Left lung (tissue), 14 donors: ENCODE measurements at places on chromosomes 4 and X.

DNA sequence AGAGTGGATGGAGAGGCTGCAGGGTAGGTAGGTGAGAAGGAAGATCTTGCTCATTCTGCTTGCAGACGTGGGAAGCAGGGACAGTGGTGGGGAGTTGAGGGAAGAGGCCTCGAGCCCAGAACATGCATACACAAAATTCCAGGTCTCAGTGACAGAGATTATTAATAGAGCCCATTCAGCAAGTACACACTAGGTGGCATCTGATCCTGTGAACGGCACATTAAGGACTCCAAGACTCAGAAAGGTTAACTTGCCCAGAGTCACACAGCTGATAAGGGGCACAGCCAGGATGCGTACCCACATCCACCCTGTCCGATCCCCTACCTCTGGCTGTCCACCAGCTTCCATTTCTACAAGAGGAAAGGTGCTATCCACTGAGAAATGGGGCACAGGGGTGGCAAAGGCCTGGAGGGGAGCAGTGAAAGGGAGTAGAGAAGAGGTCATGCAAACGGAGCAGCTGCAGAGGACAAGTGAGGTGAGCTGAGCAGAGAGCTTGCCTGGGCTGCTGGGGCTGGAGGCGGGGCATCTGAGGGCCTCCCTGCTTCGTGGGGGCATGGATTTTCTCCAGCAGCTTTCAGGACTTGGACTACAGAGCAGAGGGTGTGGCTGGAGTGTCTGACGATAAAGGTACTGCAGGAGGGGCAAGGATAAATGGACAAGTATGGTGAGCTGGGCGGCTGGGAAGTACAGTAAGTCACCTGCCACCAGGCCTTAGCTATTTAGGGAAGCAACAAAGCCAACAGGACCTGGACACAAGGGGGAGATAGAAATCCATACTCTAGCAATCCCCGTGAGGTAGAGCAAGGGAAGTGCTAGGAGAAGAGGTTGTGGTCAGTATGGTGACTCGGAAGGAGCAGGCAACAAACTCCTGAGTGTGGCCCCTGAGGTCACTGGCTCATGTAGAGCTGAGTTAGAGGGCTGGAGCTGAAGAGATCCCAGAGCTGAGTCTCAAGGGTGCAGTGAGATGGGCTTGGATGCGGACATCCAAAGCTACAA is 11.2 kb downstream of the IDS start:
- DNase-seq: peak; percentile 47
- peaks cover 100% of the 10 kb centered on the region for H3K36me3 ChIP-seq
- H3K4me1 ChIP-seq: no peaks in the 10 kb centered on the region
- H3K4me3 ChIP-seq: no peak overlapping the region

DNA sequence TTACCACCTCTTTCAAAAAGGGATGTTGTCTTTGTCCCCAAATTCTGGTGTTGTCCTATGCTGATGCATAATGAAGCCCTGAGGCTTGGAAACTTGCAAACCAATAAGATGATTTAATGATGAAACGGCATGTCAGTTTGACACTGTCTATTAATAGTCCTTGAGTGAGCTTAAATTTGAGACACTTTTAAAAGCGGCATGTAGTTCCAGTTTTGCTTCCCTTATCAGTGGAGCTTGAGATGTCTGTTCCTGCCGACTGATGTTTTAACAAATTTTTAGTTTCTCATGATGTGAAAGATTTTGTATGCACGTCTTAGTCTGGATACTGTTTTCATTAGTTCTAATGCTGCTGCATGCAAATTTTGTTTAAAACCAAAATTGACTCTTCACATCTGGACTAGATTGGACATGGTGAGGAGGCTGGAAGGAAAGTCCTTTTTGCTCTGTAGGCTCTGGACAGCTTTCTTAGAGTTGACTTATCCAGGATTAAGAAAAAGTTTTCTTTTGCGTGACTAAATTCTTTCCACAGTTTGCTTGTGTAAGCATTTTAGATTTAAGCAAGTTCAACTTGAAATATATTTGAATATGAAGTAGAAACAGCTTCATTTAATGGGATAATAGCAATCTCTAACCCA is 11.7 kb downstream of the C1GALT1C1 start:
- H3K27ac ChIP-seq: no peak overlapping the region
- no peak overlapping the region for H3K4me3 ChIP-seq
- DNase-seq: no peak
- H3K36me3 ChIP-seq: peaks cover 15% of the 10 kb centered on the region

DNA sequence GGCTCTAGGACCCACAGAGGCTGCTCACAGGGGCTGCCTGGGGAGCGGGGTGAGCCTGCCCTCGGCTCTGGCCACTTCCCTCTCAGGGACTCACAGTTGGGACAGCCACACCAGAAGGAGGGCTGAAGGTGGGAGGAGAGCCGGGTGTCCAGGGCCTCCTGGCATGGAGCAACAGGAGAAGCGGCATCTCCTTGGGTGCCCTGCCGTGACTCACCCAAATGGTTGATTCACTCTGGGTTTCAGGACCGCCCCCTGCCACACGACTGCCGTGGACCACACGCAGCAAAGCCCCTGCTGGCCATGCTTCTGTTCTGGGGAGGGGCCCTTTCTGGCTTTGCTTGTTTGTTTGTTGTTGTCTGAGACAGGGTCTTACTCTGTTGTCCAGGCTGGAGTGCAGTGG is 86.0 kb upstream of the AFAP1 start:
- H3K4me1 ChIP-seq: no peaks in the 10 kb centered on the region
- DNase-seq: no peak
- H3K4me3 ChIP-seq: no peak overlapping the region
- H3K36me3 ChIP-seq: no peaks in the 10 kb centered on the region

DNA sequence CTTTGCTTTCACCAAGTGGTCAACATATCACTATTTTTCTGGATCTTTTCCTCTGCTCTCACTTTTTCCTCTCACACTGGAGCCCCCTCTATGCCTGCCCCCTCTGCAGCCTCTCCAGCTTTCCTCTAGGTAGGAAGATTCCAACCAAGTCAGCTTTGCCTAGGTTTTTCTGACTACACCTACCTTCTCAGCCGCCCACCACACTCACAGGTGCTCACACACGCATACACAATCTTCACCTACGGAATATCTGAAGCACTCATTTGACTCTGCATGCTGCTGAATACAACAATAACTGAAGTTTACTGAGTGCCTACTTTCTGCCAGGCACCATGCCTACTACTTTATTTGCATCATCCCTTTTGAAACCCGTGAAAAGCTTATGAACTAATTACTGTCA is 328.0 kb downstream of the PPP3CA start:
- no peaks in the 10 kb centered on the region for H3K27me3 ChIP-seq
- peaks cover 13% of the 10 kb centered on the region for H3K4me1 ChIP-seq
- no peaks in the 10 kb centered on the region for H3K36me3 ChIP-seq
- H3K27ac ChIP-seq: no peak overlapping the region
- no peak for DNase-seq
- H3K4me3 ChIP-seq: no peak overlapping the region

DNA sequence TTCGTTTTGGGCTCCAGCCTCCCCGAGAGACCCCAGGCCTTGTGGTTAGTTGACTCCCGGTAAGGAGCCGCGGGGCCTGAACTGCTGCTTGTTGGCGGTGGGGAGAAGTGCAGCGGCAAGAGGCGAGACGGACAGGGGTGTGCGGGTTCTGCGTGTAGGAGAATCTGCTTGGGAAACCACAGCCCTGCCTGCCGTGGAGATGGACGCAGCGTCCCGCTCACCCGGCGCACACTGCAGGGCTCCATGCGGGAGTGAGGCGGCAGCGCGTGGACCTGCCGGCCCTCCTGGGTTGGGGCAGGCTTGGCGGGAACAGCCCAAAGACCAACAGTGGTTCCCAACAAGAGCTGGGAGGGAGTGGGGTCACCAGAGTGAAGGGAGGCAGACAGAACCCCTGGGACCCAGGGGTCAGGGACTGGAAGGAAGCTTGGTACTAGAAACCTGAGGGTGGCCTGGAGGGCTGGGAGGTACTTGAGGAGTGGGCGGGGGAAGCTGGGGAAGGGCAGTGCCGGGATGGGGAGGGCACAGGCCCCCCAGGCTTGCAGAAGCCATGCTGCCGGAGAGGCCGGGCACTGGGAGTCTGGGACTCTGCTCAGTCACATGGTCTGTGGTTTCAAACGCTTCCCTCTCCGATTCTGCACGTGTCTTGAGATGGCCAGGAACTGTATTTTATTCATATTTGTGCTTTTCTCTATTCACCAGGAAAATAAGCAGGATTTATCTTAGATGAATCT is 70.8 kb downstream of the RGS12 start:
- no peak for DNase-seq
- no peaks in the 10 kb centered on the region for H3K27me3 ChIP-seq
- peaks cover 2% of the 10 kb centered on the region for H3K4me1 ChIP-seq
- no peaks in the 10 kb centered on the region for H3K36me3 ChIP-seq
- no peak overlapping the region for H3K4me3 ChIP-seq
- no peak overlapping the region for H3K27ac ChIP-seq

DNA sequence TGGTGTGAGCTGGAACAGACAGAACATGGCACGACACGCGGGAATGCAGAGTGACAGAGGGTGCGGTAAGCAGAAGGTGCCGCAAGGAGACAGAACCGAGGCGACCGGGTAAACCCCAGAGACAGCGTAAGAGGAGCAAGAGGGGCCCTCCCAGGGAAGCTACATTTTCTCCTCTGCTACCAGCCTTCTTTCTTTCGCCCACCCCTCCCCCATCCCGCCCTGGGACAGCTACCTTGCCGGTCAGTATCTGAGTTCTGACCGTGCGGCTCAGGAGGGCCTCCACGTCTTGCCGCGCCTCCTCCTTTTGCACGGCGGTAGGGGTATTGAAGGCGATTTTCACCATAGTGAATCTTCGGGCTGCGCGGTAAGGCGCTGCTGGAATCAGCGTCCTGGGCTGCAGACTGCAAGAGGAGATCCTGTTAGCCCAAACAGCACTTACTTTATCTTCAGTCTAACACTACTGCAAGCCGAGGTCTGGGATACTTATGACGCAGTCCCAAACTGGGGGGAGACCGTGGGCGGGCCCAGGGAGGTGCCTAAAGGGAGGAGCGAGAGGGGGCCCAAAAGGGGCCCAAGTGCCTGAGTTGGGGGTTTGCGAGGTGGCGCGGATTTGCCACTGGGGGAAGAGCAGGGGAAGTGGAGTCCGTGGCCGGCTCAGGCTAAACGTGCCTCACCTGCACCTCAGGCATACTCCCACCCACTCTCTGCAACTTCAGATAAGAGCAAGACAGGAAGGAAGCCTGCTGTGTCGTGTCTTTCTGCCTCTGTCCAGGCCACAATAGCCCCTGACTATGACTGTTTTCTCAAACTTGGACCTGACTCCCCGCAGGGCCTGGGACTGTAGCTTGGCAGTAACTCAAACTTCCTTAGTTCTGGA is at the start of gene ITM2A:
Gene ITM2A, minus strand, starts transcription at position 462 of the 877 bp plus-strand sequence. Its CDS starts 119 bp downstream, at position 343.
- H3K4me1 ChIP-seq: no peaks in the 10 kb centered on the region
- peak; percentile 34 for DNase-seq
- no peaks in the 10 kb centered on the region for H3K36me3 ChIP-seq
- no peaks in the 10 kb centered on the region for H3K27me3 ChIP-seq
- H3K4me3 ChIP-seq: peak within 1 kb of the TSS; percentile 34

DNA sequence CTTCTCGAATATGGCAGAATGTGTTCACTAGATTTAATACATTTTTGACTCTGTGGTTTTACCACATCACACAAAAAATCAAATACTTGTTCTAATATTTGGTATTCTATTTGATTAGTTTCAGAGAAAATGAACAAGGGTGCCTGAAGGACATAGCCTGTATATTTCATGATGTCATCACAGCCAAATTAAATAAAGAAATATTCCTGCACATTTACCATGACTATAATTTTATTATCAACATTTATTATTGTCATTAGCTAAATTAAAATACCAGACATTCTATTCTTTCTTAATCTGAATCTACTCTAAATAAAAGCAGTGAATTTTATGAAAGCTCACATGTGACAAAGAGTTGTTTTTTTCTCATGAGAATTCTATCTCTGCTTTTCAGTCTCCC is 980.5 kb downstream of the PCDH18 start:
- H3K4me3 ChIP-seq: no peak overlapping the region
- no peak overlapping the region for H3K27ac ChIP-seq
- no peaks in the 10 kb centered on the region for H3K27me3 ChIP-seq
- no peak for DNase-seq
- H3K4me1 ChIP-seq: no peaks in the 10 kb centered on the region
- no peaks in the 10 kb centered on the region for H3K36me3 ChIP-seq

GRCh38 chr4:56649445-56650261 is 31.4 kb downstream of the HOPX start:
- H3K27ac ChIP-seq: no peak overlapping the region
- peaks cover 3% of the 10 kb centered on the region for H3K4me1 ChIP-seq
- H3K36me3 ChIP-seq: peaks cover 26% of the 10 kb centered on the region
- H3K4me3 ChIP-seq: no peak overlapping the region
- H3K27me3 ChIP-seq: peaks cover 8% of the 10 kb centered on the region
- DNase-seq: no peak

GRCh38 chrX:6758234-6758633 is 223.3 kb upstream of the VCX3A start:
- no peaks in the 10 kb centered on the region for H3K4me1 ChIP-seq
- H3K4me3 ChIP-seq: no peak overlapping the region
- no peaks in the 10 kb centered on the region for H3K36me3 ChIP-seq
- no peaks in the 10 kb centered on the region for H3K27me3 ChIP-seq

- H3K27me3 ChIP-seq: no peaks in the 10 kb centered on the region
- H3K4me3 ChIP-seq: no peak overlapping the region
- no peak overlapping the region for H3K27ac ChIP-seq
- H3K4me1 ChIP-seq: no peaks in the 10 kb centered on the region
- no peak for DNase-seq
- H3K36me3 ChIP-seq: no peaks in the 10 kb centered on the region
Observed at GRCh38 chr4:185666156-185666555, 130.8 kb upstream of the PDLIM3 start.

DNA sequence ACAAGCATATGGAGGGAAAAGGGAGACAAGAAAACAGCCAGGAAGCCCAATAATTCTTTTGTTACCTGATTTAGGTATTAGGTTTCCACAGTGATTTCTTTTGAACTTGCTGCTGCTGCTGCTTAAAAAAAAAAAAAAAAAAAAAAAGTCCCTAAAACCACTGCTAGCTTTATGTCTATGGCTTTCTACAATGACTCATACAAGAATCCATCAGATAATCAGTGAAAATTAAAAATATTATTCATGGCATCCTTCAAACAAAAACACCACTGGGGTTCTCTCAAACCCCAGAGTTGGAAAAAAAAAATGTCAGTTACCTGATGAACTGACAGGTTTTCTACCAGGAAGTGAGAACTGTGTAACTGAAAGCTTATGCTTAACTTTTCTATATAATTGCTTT is 14.3 kb downstream of the EPHA5 start:
- no peak overlapping the region for H3K4me3 ChIP-seq
- no peaks in the 10 kb centered on the region for H3K36me3 ChIP-seq
- no peaks in the 10 kb centered on the region for H3K27me3 ChIP-seq
- H3K4me1 ChIP-seq: no peaks in the 10 kb centered on the region
- H3K27ac ChIP-seq: no peak overlapping the region
- no peak for DNase-seq

DNA sequence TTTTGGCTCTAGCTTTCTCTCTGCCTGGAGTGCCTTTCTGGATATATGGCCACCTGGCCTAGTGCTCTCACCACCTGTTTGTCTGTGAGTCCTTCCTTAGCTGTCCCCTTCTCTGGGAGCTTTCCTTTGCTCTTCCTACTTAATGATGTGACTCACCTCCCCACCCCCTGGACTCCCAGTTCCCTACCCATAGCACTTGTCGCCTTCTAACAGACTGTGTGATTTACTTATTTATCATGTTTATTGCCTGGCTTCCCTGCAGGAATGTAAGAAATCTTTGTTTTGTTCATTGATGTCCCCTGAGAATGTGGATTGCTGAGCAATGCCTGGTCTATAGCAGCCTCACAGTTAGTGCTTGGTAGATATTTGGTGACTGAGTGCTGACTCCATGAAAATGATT is 18.9 kb downstream of the ADD1 start:
- H3K4me3 ChIP-seq: peak overlapping the region; percentile 6
- H3K27me3 ChIP-seq: no peaks in the 10 kb centered on the region
- peak overlapping the region; percentile 76 for H3K27ac ChIP-seq
- no peaks in the 10 kb centered on the region for H3K36me3 ChIP-seq
- no peak for DNase-seq
- H3K4me1 ChIP-seq: peaks cover 58% of the 10 kb centered on the region
